NCI-H1694 (cell line): ENCODE measurements at places on chromosomes 12 and 14.

DNA sequence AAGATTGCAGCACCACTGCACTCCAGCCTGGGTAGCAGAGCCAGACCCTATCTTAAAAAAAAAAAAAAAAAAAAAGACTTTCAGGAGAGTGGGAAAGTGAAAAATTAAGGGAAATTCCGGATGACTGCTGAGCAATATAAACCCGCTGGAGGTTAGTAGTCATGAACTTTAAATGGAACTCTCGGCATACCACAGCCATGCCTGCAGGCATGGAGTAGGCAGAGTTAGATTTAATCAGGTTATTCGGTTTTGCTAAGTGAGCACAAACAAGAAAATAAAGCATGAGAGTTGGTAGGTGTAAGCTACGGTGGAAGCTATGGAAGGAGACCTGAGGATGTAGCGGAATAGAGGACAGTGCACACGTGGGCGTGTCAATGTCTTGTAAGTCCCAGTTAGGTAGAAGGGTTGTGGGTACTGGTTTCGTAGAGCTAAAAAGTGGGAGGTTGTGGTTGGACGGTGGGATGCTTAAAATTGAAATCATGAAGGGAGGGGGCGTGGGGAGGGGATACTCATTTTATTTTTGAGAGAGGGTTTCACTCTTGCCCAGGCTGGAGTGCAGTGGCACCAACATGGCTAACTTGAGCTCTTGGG is 11.8 kb upstream of the TUBA1C start:
- DNase-seq, result no peak

DNA sequence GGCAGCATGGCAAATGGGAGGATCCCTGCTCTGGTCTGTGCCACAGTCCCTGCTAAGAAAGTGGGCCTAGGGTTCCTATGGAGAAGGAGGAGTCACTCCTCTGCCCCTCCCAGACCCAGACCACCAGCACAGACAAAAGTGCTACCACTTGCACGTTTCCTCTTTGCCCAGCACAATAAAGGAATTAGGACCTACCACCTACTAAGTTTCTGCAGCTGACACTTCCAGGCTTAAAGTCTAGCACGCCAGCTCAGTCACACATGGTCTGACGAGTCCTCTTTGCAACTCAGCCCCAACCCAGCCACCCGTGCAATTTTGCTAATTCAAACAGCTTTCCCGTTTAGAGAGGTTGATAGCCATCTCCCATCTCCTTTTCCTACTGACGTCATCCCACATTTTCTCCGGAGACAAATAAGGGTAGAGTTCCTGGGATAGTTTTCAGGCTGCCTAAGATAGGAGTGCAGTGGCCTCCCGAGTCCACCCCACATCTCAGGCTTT is 66.2 kb upstream of the PTGR2 start:
- DNase-seq, result no peak

DNA sequence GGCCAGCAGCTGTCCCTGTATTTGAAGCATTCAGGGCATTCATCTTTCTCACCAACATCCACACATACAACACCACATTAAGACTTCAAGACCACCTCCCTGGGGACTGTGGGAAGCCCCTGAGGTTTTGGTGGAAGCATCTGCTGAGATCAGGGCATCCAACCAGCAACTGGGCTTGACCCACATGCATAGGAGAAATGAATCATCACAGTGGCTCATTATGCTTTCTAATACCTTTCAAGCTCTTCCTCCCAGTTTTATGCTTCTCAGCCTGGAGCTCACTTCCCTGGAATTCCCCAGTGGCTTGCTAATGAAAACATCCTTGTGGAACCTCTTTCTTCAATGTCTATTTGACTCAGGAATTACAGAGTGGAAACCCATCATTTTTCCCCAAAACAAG is 21.4 kb upstream of the CMKLR1 start:
- DNase-seq, result no peak

DNA sequence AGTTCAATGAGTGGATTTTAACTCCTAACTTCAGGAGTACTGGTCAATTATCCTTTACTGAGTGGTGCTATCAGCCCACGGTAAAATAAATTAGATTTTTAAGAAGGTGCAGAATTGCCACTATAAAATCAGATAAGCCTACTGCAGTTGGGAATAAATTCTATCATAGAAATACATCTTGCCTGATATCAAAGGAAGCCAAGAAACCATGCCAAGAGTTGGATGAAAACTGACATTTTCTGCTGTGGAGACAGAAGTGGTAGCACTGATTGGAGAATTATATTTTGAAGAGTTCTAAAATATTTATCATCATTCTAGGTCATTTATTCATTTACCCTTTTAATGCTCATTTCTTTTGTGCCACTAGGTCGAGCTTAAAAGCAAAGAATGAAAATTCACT is 465.1 kb downstream of the APAF1 start:
- DNase-seq, result no peak

DNA sequence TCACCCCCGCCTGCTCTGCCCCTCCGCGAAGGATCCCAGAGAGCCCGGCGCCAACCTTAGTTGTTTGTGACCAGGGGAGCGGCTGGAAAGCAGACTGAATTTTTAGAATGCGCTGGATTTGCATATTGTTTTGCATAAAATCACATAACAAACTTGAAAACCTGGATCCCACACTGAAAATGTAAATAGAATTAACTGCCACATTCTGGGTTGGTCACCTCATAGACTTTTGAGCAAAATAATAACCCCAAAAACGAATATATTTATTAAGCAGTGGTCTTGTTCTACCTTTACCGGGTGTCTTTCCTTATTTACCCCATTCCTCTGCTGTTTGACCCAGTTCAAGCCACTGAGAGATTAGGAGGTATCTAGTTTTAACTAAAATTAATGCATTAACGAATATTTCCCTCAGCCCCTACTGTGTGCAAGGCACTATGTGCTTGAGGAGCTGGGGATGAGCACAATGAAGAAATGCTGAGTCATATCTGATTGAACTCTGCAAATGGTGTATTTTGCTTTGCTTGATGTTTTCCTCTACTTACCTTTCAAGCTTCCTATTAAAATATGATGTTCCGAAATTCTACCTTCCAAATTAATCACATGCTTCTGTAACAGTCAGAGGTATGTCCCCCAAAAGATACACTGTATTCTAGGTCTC is 438 bp upstream of the EGLN3 start:
- DNase-seq, result peak; percentile 71

GRCh38 chr12:85963326-85963725 is 89.2 kb downstream of the NTS start:
- no peak for DNase-seq

GRCh38 chr12:25829192-25829591 is 129.3 kb upstream of the RASSF8 start:
- no peak for DNase-seq

DNA sequence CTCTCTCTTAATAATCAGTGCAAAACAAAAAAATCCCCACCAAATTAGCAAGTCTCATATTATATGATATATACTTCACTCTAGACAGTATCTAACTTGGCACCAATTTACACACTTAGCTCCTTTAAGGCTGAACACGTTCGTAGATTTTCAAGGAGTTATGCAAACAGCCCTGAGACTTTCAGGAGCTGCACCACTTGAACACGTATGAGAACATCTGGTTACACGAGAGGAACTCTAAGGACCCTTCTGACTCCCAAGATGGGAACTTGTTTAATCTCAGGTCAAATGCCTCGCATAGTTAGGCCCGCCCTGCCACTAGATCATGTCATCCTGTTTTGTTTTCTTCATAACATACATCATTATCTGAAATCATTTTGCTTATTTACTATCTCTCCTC is 10.0 kb downstream of the SPRING1 start:
- DNase-seq, result no peak
